ENCODE measurements at places on chromosomes 13 and 19.

- DNase-seq = no peak
Observed at GRCh38 chr13:25847145-25847544, 204.7 kb downstream of the SHISA2 start.

GRCh38 chr19:38869836-38870607 is 8.1 kb downstream of the RINL start:
- peak; percentile 90 for DNase-seq

DNA sequence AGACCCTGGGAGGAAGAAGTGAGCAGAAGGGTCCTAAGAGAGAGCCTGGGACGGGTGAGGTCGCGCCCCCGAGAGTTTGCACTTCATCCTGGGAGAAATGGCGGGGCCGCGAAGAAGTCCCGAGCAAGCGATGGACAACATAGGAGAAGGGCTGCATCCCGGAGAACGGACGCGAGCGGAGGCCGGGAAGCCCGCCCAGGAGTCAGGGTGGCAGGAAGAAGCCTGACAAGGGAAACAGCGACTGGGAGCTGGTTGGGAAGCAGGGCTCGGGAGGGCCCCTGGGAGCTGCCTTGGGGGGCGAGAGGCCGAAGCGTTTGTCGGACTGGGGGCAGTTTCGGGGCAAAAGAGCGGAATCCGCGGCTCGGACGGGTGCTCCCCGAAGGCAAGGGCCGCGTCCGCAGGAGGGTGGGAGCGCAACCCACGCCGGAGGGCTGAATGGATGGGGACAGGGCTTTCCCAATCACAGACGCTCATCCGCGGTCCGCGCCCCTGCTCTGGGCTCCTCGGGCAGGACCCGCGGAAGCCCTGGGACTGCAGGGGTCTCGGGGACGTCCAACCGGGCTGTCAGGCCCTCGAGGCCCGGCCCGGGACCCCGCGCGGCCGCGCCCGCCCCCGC is 469 bp downstream of the ABHD17A start:
- DNase-seq = no peak

DNA sequence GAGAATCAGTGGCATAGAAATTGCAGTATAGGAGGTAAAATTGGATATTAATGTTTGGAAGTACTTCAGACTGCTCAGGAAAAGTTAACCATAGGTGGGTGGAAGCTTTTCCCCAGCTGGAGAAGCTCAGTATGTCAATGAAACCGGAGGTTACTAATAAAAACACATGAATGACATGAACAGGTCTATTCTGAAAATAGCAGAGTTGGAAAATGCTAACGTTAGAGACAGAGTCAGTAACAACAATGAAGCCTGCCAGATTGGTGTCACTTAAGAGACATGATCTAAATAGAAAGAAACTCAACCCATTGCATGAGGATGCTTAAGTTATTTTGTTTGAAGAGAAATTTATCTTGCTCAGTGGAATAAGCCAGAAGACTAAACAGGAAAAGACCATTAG is 364.5 kb downstream of the DNAJC15 start:
- DNase-seq = no peak

- no peak for DNase-seq
Observed at GRCh38 chr19:55406091-55406825, 1.3 kb downstream of the UBE2S start.

- DNase-seq = peak; percentile 96
Observed at GRCh38 chr13:80361883-80362327, 21.0 kb upstream of the SPRY2 start.

- DNase-seq = no peak
Observed at GRCh38 chr19:7983995-7984837, 21.2 kb downstream of the ELAVL1 start.

DNA sequence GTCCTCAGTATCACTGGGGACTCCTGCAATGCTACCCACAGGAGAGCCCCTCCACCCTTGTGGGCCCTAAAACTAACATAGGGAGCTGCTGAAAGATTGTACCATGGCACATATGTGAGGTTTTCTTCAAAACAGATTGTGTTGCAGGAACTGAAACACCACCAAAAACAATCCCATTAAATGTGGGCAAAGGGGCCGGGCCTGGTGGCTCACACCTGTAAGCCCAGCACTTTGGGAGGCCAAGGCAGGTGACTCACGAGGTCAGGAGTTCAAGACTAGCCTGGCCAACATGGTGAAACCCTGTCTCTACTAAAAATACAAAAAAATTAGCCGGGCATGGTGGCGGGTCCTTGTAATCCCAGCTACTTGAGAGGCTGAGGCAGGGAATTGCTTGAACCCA is 34.7 kb downstream of the SCGB2B2 start:
- no peak for DNase-seq

GRCh38 chr19:35142606-35143230 is 337 bp upstream of the FXYD7 start:
- peak; percentile 75 for DNase-seq

DNA sequence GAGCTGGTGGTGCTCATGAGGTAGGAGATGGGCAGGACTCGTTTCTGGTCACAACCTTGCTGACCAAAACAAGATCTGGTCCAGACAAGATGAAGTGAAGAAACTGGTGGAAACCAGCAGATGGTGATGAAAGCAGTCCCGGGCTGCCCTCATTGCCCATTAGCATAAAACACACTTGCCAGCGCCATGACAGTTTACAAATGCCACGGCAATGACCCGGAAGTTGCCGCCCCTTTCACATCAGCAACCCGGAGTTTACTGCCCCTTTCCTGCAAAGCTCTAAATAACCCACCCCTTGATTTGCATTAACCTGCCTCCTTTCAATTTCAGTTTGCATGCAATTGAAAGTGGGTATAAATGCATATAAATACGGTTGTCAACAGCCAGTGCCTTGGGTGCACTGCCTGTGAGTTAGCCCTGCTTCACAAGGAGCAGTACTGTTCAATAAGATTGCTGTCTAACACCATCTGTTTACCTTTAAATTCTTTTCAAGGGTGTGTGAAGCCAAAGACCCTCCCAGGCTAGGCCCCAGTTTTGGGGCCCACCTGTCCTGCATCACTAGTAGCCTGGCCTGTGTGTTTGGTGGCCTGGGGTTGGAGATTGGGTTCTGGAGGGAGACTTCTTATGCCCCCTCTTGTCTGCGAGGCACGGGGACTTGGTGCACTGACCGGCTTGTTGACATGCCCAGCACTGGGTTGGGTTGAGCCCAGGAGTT is 38.8 kb downstream of the CHST8 start:
- DNase-seq = no peak

- DNase-seq = no peak
Observed at GRCh38 chr19:33211794-33212435, 13.7 kb downstream of the SLC7A10 start.

DNA sequence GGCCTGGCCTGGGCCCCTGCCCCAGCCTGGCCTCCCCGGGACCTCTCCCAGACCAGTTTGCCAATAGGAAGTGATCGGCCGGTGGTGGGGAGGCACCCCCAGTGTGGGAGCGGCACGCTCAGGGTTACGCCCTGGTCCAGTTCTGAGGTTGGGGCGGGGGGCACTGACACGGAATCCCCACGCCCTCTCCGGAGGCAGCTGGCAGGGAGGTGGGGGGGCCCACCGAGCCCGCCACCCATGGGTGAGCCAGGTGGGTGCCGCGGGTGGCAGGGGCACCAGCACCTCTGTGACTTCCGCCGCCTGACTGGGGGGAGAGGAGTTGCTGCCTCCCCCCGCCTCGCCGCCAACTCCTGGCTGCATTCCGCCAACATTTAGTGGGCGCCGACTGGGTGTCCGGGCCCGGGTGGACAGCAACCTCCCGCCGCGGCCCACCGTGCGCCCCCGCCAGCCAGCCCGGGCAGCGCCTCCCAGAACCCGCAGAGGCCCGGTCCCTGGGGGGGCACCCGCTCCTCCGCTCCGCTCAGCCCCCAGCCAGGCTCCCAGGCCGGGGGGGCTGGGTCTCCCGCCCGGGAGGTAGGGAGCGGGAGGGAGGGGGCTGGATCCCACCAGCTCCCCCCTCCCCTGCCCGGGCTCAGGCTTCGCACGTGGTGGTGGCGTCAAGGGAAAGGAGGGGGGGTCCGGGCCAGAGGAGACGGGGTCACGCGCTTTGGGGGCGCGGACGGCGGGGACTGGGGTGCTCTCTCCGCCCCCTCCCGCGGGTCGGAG is 2.0 kb downstream of the ZBTB7A start:
- DNase-seq = peak; percentile 53

DNA sequence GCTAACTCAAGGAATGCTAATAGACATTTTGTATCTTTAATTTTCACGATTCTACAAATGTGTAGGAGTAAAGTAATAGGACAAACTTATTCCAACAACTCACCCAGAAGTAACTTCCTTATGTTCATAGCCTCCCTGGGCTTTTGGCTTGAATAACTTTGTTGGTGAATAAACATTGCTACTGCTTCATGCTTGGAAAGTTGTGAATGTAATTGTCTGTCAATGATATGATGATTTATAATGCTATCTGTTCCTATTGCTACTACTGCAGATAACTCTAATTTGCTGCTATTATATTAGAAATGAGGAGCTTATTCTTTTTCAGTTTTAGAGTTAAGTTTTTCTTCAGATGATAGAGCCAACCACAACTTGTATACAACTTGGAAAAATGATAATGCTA is 307.7 kb downstream of the PCDH9 start:
- DNase-seq = no peak

GRCh38 chr13:20798027-20798426 is 24.3 kb upstream of the EEF1AKMT1 start:
- DNase-seq = no peak

GRCh38 chr13:108828086-108828815 is 198.8 kb downstream of the MYO16 start:
- DNase-seq = peak; percentile 5

- DNase-seq = no peak
Observed at GRCh38 chr13:37418490-37418889, 180.1 kb downstream of the POSTN start.

GRCh38 chr19:47436712-47437401 is 17.5 kb upstream of the MEIS3 start:
- peak; percentile 80 for DNase-seq

DNA sequence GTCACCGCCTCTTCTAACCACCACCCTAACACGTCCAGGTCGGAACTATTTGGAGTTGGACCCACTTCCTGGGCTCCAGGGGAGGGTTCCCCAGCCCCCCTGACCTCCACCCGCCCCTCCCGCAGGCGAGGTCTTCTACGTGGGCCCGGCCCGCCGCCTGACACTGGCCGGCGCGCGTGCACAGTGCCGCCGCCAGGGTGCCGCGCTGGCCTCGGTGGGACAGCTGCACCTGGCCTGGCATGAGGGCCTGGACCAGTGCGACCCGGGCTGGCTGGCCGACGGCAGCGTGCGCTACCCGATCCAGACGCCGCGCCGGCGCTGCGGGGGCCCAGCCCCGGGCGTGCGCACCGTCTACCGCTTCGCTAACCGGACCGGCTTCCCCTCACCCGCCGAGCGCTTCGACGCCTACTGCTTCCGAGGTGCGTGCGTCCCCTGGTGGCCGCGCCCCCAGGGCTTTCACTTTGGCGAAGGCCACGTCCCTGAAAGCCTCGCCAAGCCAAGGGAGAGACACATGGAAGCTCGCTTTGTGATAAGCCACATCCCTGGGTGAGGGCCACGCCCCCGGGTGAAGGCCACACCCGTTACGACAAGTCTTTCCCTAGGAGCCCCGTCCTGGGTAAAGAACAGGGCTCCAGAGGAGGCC is 13.2 kb downstream of the NCAN start:
- DNase-seq = peak; percentile 94

DNA sequence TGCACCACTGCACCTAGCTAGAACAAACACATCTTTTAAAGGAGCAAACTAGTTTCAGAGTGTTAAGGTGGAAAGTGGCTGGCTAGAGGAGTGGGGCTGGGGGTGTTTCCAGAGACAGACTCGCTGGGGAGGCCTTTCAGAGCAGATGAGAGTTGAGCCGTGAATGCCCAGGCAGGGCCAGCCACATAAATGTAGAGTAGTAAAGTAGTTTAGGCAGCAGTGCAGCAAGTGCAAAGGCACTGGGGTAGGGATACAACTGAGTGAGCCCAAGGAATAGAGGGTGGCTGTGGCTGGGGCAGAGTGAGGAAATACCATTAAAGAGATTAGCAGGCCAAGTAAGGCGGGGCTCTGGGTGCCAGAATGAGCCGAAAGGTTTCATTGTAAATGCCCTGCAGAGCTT is 72.0 kb downstream of the ALOX5AP start:
- no peak for DNase-seq

- DNase-seq = no peak
Observed at GRCh38 chr19:54415208-54415900, at the start of gene TTYH1. Gene TTYH1 (plus strand): TSS chr19:54415464. CDS start chr19:54415553, 89 bp downstream.

GRCh38 chr19:55283548-55284377 is at the start of gene BRSK1:
Gene BRSK1 (plus strand): TSS chr19:55283997. CDS start chr19:55284443, 446 bp downstream.
- peak; percentile 92 for DNase-seq

- no peak for DNase-seq
Observed at GRCh38 chr19:16051254-16052025, 24.9 kb upstream of the TPM4 start.

DNA sequence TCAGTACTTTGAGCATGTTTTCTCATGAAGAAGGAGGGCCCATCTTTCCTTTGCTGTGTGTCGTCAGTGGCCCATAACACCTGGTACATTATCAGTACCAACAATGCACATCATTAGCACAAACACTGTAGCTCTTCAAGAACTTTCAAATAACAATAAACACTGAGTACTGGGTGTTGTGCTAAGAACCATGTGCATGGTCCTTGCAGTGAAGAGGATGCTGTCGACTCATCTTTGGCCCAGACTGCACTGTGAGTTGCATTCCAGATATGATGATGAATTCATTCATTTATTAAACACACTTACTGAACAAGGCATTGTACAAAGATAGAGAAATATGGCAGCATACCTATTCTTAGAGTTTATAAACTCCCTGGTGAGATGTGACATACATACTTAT is 55.8 kb downstream of the FLT3 start:
- DNase-seq = no peak

- no peak for DNase-seq
Observed at GRCh38 chr13:45368571-45368970, 27.6 kb upstream of the TPT1 start.

- peak; percentile 46 for DNase-seq
Observed at GRCh38 chr13:94712812-94713560, 641 bp upstream of the SOX21 start.

DNA sequence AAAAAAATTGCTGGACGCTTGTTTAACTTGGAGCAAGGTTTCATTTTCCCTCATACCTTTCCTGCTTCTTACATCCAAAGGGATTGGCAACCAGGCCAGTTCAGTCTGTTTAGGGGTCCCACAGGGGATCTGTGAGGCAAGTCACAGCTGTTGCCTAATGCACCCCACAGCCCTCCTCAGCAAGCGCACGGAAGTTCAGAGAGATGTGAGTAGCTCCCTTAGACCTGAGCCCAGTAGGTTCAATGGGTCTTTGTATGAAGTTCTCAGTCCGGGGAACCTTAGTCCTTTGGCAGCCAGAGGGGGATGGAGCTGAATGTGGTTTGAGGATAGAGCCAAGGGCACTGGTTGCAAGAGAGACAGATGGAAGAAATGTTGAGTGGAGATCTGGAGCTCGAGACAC is 13.0 kb downstream of the SAMD4B start:
- DNase-seq = no peak
